ENCODE measurements at places on chromosomes 2 and 18. TPM values are rescaled to one million over a fixed set of nuclear protein-coding genes. Genes with fewer than 3 reads are reported as not detected.

DNA sequence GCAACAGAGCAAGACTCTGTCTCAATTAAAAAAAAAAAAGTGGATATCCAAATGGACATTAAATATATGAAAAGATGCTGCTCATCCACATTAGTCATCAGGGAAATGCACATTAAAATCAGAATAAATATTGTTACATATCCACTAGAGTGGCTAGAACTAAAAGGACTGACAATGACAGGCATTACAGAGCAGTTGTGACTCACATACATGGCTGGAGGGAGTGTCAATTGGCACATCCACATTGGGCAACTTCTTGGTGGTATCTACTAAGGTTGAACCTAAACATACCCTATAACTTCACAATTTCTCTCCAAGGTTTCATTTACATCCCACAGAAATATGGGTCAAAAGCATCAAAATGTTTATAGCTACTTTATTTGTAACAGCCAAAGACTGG is 14.0 kb upstream of the DNER start:
- no peak for DNase-seq

SKA1 gene
- 12.4 TPM for polyA plus RNA-seq

GRCh38 chr18:10298346-10298745 is 156.1 kb upstream of the APCDD1 start:
- DNase-seq = no peak

PROKR1 gene
- 0.09 TPM for polyA plus RNA-seq

GRCh38 chr2:237563816-237564215 is 2.6 kb upstream of the PRLH start:
- no peak for DNase-seq

DNA sequence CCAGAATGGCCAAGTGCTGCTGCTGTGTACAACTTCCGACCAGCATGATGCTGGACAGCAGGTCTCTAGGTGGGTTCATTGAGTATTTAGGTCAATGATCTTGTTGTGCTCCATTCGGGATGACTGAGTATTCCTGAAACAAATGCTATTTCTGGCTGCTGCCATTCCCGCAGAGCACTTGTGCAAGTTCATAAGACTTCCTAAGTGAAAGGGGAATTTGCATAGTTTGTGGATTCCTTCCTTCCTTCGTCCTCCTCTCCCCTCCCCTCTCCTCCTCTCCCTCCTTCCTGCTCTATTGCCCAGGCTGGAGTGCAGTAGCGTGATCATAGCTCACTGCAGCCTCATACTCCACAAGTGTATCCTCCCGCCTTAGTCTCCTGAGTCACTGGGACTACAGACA is 40.4 kb downstream of the LDLRAD4 start:
- DNase-seq = no peak

BCL2 gene
- polyA plus RNA-seq = 10.6 TPM

DNA sequence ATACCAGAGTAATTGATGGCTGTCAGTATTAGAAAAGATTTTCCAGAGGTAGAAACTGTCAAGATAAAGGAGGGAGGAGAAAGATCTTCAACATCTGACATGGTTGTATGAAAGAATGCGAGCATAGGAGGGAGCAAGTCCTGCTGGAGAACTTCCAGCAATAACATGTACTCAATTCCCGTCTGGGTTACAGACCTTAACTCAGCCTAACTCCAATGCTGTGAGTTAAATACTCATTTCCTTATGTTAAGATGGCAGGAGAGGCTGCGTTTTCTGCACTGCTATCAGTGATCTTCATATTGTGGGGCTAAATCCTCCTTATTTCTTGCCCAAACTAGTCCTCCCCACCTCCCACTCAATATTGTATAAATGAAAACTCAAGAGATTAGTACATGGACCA is 6.7 kb upstream of the CERS6 start:
- DNase-seq = no peak

LDLRAD4 gene
- polyA plus RNA-seq = 19.1 TPM

DNA sequence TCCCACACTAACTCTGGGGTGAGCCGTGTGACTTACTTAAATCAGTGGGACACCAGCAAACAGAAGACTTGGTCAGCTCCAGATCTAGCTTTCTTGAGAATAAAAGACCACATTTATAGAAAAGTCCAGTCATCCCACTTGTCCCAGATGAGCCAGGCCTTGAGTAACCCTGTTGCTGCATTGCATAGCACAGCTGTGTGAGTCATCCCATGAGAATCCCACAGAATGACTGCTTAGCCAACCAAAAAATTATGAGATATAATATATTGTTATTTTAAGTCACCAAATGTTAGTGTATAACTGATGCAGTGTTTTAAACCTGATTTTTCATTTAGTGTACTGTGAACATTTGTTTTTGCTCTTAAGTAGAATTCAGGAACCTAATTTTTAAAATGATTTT is 94.2 kb upstream of the FSHR start:
- DNase-seq = no peak

COA5 gene
- polyA plus RNA-seq = 76.4 TPM

GRCh38 chr2:30655660-30656059 is 151.6 kb downstream of the CAPN13 start:
- no peak for DNase-seq

DNA sequence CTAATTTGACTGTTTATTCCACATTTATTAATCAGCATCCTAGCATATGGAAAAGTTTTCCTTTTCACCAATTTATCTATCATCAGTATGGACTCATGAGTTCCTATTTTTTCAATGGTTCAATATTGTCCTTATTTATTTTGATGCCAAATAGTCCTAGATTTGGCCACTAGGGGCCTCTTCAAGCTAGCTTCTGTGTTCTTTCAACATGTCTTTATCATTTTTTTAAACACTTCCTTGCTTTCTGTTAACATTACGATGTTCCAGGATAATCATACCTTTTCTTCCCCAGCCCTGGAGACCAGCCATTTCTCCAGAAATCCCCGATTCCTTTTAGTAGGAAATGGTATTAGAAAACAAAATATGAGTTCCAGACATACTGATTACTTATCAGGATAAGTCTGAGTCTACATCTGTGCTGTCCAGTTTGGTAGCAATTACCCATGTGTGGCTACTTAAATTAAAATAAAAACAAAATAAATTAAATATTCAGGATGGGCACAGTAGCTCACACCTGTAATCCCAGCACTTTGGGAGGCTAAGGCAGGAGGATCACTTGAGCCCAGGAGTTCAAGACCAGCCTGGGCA is 70.6 kb downstream of the RPE start:
- no peak for DNase-seq

DSG1 gene
- polyA plus RNA-seq = not detected

DNA sequence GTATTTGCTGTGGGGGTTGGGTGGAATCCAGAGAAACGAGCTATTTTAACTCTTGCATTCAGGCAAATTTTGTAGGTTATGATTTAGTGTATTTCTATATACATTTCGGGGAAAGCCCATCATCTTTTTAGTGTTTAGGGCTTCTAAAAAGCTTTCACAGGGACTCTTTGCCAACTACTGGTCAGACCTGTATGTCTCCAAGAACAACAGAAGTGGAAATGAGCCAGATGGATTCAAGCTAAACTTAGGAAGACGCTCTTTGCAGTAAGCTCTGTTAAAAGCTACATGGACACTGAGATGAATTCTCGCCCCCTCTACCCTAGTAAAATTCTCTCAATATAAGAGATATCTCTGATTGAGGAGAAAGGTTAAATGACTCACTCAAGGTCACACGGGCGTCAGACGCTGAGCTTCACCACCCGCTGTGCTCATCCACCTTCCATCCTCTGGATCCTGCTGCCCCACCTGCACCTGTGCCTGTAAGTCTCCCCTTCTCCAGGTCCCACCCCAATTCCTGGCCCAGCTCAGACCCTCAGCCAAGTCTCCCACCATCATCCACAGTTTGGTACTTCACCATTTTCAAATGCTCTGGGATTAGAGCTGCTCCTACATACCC is 85.6 kb downstream of the MARCHF4 start:
- DNase-seq = no peak

DNA sequence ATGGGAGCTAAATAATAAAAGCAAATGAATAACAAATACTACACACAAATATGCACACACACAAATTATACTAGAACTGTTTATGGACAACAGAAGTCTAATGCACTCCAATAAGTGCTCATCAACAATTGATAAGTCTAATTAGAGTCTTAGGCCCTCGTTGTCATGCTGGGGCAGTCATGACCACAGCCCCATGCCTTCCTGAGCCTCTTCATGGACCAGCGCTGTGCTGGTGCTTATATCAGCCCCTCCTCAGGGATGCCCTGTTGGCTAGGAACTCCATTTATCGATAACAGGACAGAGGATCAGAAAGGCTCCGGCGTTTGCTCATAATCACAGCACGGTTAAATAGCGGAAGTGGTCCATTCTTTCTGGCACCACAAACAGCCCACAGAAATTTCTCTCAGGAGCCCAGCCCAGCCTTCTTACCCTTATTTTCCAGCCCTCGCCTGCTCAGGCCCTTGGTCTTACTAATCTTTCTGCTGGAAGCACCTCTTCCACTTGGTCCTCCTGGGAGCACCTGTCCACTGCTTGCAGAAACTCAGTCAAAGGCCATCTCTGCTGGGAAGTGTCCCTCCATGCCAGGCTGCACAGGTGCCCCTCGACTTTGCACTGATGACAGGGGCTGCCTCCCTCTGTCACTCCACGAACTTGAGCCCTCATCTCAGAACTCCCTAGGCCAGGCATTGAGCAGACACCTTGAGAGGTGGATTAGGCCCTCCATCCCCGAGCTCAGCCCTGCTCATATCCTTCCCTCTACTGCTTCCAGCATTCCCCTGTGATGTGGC is 500.2 kb upstream of the HS6ST1 start:
- peak; percentile 29 for DNase-seq

GRCh38 chr2:202116691-202117090 is 43.6 kb downstream of the KIAA2012 start:
- no peak for DNase-seq

- no peak for DNase-seq
Observed at GRCh38 chr18:63585988-63586387, 1.2 kb upstream of the SERPINB13 start.

ANKRD30B gene
- not detected for polyA plus RNA-seq

GRCh38 chr2:168962636-168963035 is 61.5 kb downstream of the G6PC2 start:
- DNase-seq = no peak

- DNase-seq = no peak
Observed at GRCh38 chr2:64342195-64343099, 111.5 kb upstream of the LGALSL start.

ABCG8 gene
- 1.3 TPM for polyA plus RNA-seq

DNA sequence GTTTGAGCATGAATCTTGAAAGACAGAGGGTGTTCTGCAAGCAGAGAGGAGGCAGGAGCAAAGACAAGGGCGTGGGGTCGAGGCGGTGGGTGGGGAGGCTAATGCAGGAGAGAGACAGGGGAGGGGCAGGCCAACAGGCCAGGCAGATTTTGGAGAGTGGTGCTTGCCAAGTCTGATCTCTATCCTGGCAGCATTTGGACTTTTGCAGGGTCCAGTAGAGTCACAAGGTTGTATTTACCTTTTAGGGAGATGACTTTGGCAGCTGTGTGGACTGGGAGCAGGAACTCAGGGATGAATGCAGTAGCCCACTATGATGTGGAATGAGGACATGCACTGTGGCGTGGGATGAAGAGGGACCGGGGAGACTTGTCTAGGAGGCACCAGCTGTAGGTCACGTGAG is 15.7 kb upstream of the CEP192 start:
- no peak for DNase-seq

NRP2 gene
- polyA plus RNA-seq = 65.3 TPM

CHRNA1 gene
- polyA plus RNA-seq = 0.24 TPM

SERPINB3 gene
- polyA plus RNA-seq = not detected

DPYSL5 gene
- polyA plus RNA-seq = 0.14 TPM

DNA sequence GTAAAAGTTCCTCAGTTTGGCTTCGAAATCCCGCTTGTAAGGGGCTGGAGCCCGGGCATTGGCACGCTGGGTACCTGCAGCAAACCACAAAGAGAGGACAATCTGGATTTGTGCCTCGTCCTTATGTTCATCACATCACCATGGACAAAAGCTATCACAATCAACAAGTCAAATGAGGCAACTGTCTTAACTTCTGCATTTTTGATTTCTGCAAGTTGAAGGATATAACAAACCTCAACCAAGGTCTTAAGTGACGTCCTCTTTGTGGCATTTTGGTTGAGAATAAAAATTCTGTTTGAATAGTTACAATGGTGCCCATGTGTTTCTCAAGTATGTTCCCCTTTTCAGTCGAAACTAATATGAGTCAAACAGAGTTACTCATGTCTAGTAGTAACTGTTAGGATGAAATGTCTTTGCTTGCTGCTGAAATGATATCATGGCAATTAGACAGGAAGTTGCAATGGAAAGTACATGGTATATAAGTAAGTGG is 70.8 kb upstream of the STK17B start:
- no peak for DNase-seq

DNA sequence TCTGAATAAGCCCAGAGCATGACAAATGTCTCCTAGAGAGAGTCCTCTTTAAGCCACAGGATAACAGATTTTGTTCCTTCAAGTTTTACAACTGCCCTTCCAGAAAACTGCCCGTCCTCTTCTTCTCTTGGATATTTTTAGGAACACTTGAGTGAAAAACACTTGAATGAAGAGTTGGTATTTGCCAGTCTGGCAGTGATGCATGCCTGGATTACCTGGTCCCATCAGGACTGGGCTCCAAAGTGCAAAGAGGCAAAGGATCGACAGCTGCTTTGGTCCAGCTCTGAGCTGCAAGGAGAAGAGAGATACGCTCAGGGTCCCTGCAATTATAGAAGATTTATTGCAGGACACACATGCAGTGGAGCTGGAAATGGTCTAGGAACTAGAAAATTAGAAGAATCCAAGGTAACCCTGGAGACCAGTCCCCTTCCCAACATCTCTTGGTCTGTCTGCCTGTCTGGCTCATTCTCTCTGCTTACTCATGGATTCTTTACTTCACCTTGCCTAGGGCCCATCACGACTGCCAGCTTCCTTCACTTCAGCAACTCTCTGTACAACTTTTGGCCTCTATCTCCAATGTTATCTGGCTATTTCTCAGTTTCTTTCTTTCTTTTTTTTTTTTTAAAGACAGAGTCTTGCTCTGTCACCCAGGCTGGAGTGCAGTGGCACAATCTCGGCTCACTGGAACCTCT is 112.1 kb upstream of the SIX2 start:
- no peak for DNase-seq

DLGAP1 gene
- polyA plus RNA-seq = 1.6 TPM

CENPA gene
- 12.3 TPM for polyA plus RNA-seq

INSIG2 gene
- polyA plus RNA-seq = 56.6 TPM

- DNase-seq = peak; percentile 82
Observed at GRCh38 chr2:157327621-157328500, 2.2 kb upstream of the ERMN start.

GRCh38 chr2:66832646-66833435 is 397.9 kb downstream of the MEIS1 start:
- DNase-seq = no peak

DNA sequence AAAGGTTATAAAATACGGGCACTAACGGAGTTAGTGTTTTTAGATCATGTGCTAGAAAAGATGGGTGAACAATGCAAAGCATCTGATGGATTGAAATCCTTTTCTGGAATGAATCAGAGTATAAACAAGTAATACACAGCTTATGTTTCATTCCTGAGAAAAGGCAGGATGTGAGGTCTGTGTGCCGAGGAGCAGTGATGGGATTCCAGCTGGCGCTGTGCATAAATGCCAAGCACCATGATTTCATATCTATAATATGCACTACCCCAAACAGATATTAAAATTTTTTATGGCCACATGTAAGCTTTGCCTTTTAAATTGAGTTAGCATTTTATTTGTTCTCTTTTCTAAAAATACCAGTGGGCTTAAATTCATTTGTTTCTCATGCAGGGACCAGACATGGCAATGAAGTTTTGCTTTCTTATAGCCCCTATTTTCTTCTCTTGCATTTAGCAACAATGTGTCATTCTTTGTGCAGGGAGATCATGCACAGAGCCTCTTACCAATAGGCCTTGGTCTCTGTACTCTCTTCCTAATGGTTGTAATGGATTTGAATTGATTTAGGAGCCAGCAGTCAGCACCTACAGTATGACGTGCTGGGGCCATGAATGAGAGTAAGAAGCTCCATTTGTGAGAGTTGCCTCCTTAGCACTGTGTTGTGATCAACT is 323.9 kb downstream of the SLC8A1 start:
- peak; percentile 19 for DNase-seq
